NCI-H2081 treated with DMSO at 0.1 percent for 48 hours (cell line): ENCODE measurements at places on chromosomes 3 and 15.

DNA sequence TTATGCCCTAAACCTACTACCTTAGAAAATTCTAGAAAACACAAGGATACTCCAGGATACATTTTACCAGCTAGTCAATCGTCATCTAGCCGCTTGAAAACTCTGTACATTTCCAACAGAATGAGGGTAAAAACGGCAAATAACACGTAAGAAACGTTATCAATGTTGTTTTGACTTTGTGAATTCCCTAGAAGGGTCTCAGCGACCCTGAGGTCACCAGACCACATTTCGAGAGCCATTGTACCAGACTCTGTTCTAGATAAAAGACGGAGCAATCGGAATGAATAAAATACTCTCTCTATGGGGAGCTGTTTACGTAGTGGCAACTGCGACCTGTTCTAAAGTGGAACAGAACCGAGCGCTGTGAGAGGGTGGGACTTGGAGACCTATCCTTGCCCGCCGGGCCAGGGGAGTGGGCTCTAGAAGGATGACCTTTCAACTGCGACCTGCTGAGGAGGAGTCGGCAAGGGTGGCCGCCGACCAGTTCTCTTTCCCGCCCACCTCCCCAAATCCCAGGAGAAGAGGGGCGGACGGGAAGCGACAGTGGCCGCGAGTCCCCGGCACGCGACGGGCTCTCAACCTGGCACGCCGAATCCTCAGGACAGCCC lies 778 bp upstream of the AP4E1 start:
- DNase-seq: no peak

GRCh38 chr3:81823882-81824395 lies 62.5 kb upstream of the GBE1 start:
- no peak for DNase-seq

DNA sequence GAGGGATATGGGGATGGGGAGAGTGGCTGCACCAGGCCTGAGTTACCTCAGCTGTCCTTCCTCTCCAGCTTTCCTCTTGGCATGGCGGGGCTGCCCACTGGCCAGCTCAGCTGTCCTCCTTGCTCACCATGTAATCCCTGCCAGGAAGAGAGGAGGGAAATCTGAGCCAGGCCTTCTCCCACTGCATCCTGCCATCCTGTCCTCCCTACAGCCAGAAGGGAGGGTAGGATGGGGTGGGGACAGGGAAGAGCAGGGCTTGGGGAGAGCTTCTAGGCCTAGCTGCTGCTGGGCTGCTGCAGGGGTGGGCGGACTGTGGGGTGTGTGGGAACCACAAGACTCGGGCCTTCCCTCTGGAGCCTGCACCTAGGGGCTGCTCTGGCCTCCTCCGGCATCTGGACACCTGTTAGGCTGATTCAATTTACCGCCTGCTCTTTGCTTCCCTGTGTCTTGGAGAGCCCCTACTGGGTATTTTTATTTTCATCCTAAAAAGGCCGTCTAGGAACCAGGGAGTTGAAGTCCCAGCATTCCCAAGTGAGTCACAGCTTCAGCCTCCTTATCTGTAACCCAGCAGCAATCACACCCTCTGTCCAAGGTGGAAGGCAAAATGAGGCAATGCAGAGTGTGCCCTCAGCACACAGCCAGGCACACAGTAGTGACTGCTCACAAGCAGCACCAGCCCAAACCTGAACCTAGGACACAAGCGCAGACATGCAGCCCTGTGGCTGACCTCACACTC lies 13.1 kb upstream of the KY start:
- DNase-seq: no peak

GRCh38 chr3:25507811-25508210 lies 79.7 kb downstream of the RARB start:
- DNase-seq: no peak

DNA sequence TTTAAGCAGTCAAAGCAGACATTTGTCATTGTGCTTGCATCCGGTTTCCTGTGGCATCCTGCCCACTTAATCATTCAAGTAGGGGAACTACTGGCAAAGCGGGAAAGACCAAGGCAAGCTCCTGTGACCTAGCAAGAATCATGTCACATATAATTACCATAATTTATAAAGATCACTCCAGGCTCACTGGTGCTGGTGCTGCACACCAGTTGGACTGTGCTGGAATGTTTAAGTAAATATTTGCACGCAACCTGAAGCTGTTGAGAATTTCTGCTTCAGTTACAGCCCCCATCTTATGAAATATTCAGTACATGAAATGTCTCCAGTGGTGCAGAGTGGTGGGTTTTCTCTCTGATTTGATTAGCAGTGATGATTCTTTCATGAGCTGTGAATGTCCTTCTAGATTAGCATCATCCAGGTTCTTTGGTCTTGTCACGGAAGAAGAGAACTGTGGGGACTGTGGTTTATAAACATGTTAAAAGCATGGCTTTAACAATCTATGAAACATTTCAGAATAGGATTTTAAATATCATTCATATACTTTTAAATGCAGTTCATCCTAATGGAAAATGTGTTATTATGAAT lies 621.3 kb upstream of the EPHA6 start:
- no peak for DNase-seq

- no peak for DNase-seq
Measured at GRCh38 chr3:11415099-11415498, 142.9 kb downstream of the ATG7 start.

DNA sequence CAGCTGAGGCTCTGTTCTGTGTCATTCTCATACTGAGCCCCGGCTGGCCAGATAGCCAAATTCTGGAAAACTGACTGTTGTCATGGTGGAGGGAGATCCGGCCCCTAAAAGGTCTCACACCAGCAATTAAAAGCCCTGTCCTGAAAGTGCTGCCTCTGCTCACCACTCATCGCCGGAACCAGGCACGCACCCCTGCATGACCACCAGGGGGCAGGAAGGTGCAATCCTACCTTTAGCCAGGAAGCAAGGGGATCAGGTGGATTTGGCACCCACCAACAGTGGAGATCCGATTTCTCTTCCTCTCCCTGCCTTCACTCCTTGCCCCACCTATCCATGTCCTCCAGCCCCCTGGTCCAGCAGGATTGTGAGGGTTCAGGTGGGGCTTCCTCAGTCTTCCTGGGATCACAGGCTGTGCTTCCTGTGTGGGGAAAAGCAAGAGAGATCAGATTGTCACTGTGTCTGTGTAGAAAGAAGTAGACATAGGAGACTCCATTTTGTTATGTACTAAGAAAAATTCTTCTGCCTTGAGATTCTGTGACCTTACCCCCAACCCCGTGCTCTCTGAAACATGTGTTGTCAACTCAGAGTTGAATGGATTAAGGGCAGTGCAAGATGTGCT lies 16.1 kb upstream of the CACNA2D2 start:
- no peak for DNase-seq

GRCh38 chr3:37223576-37223975 lies 49.2 kb upstream of the LRRFIP2 start:
- DNase-seq: no peak

GRCh38 chr3:153392363-153392762 lies 230.3 kb downstream of the RAP2B start:
- DNase-seq: no peak

- no peak for DNase-seq
Measured at GRCh38 chr3:81301230-81301629, 460.2 kb downstream of the GBE1 start.

GRCh38 chr3:133991209-133991608 lies 38.5 kb downstream of the SLCO2A1 start:
- no peak for DNase-seq

DNA sequence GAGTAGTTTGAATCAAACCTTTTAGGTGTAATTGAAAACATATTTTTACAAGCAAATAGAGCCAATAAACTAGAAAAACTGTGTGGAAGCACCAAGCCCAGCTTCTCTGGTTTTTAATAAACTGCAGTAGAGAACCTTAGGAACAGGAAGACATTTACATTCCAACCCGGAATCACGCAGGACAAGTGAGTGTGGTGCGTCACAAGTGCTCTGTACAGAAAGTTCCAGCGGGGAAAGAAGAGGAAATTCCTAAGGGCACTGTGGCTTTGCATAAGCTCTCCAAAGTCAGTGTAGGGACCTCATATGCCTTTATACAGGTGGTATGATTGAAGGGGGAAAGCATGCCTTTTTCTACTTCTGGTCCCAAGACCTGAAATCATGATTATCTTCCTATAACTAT lies 21.6 kb downstream of the COL8A1 start:
- no peak for DNase-seq

DNA sequence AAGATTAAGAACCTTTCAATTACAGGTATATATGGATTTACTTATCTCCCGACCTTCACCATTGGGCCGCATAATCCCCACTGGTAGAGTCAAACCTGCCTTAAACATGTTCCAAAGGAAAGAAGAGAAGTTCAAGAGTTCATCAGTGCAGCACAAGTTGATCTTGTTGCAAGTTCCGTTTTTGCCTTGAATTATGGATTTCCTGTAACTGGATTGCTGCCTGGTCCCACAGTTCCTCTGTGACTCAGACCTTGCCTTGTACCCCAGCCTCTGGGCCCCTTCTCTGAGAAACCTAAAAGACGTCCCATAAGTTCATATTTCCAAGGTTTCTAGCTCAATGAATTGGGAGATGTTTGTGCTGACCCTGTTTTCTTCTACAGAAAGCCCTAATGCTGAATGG lies 112.5 kb upstream of the THBS1 start:
- DNase-seq: no peak
